Amygdala (tissue), 56 donors: ENCODE measurements at places on chromosomes 7 and 10.

GRCh38 chr7:142125256-142125955 lies 13.9 kb downstream of the MGAM2 start:
- no peak for DNase-seq

DNA sequence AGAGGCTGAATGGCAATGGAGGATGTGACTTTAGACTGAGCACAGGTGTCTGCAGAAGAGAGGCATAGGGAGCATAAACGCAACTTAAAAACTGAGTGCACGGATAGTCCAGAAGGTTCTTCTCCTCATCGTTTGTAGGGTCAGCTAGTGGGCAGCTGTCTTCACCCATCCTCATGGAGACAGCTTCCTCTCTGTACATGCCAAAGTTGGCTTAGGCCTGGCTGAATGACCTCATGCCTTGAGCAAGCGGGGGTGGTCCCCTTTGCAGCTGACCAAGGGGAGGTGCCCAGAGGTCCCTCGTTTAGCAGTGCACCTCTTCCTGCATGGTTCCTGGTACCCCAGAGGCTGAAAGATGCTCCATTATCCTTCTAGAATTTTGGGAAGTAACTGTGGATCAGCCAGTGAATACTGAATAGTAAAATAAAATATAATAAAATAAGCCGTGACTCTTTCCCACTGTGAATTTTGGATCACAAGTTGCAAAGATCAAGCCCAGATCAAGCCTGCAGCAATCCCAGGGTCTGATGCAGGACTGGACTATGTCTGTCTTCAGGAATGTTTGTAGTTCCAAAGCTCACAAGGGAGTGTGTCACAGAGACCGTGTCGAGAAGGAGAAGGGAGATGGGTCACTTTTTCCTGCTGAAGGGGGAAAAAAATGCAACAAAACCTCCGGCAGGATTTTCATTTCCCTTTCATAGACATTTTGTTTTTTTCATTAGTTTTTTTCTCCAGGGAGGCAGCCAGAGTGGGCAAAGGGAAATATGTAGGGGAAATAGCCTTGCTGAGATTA lies 295.3 kb upstream of the MKI67 start:
- DNase-seq, result no peak

- no peak for DNase-seq
Observed at GRCh38 chr10:15486404-15486803, 115.3 kb upstream of the FAM171A1 start.

GRCh38 chr10:71337219-71337701 lies 18.2 kb downstream of the SLC29A3 start:
- DNase-seq, result no peak

- no peak for DNase-seq
Observed at GRCh38 chr7:13991791-13992595, 2.5 kb upstream of the ETV1 start.

DNA sequence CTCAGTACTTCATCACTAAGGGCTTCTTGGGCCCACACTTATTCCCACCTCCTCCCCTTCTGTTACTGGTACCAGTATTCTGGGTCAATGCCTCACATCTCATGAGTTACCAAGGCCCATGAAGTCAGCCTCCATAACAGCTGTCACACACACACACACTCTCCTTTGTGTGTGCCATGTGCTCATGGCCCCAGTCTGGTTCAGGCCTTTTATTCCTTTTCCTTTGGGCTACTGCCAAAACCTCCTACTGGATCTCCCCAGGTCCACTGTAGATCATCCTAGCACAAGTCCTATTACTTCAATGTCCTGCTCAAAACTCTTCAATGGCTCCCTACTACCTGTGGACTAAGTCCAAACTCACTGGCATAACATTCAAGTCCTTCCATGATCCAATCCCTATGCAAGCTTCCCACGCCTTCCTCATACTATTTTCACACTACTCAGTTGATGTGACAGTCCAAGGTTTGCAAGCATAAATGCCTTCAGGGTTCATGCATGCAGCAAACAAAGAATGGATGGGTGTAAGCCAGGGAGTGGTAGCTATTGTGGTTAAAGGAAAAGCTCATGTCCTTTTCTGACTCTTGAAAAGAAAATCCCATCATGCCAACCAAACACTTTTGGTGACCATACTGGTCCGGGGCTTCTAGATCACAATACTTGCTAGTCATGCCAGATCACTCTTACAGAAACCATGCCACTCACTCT lies 68.1 kb downstream of the CCDC6 start:
- no peak for DNase-seq

DNA sequence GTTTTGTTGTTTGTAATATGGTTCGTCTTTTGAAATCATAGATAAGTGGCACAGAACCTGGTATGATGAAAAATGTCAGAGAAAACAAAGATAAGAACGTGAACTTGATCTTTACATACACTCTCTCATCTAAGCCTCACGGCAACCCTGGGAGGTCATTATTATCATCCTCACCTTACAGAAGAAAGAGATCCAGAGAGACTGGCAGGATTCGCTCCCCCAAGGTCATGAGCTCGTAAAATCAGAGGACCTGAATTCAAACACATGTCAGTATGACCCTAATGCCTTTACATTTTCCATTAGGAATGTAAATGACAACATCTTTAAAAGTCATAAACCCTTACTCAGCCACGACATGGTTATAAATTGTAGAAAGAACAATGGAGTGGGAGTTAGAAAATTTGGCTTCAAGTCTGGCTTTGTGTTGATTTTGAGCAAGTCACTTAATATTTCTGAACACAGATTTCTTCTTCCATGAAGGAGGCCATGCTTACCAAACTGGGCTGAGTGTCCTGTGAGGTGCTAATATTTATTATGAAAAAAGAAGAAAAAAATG lies 35.9 kb downstream of the HIPK2 start:
- no peak for DNase-seq

GRCh38 chr10:70561070-70561469 lies 41.5 kb downstream of the PRF1 start:
- no peak for DNase-seq

- no peak for DNase-seq
Observed at GRCh38 chr10:70549351-70549961, 53.1 kb downstream of the PRF1 start.

DNA sequence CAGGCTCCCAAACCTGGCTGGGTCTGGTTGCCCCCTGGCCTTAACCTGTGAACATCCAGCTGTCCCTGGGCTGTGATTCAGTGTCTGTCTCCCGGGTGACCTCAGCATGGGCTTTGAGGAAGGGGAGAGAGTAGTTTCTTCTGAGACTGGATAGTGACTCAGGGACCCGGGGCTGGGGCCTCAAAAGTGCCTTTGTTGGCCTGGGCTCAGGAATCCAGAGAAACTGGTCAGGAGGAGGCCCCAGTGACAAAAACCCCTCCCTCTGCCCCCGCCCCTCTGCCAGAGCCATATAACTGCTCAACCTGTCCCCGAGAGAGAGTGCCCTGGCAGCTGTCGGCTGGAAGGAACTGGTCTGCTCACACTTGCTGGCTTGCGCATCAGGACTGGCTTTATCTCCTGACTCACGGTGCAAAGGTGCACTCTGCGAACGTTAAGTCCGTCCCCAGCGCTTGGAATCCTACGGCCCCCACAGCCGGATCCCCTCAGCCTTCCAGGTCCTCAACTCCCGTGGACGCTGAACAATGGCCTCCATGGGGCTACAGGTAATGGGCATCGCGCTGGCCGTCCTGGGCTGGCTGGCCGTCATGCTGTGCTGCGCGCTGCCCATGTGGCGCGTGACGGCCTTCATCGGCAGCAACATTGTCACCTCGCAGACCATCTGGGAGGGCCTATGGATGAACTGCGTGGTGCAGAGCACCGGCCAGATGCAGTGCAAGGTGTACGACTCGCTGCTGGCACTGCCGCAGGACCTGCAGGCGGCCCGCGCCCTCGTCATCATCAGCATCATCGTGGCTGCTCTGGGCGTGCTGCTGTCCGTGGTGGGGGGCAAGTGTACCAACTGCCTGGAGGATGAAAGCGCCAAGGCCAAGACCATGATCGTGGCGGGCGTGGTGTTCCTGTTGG lies at the start of gene CLDN4:
Gene CLDN4 (plus strand): TSS at position 316 of the 903 bp plus-strand sequence. CDS start 206 bp downstream, at position 522.
- DNase-seq, result no peak

- DNase-seq, result no peak
Observed at GRCh38 chr7:151490456-151491105, 29.1 kb downstream of the RHEB start.

- no peak for DNase-seq
Observed at GRCh38 chr7:88269586-88269985, 37.1 kb downstream of the STEAP4 start.

DNA sequence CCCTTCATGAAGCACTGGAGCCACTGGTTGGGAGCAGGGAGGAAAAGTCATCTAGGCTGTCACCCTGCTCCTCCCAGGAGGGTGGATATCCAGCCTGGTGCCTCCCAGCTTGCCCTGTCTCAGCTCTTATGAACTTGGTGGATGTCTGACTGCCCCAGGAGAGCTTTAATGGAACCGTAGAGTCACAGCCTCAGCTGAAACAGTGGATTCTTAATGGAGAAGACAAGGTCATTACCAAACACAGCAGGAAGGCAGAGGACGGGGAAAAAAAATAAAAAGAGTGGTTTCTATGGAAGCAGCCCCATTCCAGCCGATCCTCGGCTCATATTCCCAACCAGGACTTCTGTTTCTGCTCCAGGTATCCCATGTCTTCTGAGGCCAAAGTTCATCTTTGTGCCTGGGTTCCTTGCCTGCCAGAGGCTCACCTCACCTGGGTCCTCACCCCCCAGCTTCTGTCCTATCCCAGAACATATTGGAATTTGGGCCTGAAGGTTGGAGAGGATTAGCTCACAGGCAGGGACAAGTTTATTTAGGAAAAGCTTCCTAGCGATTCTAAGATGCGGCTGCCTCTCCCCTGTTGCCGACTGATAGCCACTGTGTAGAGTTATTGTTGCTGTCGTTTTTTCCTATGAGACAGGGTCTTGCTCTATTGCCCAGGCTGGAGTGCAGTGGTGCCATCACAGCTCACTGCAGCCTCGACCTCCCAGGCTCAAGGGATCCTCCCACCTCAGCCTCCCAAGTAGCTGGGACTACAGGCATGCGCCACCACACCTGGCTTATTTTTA lies 15.6 kb downstream of the CCL26 start:
- no peak for DNase-seq

DNA sequence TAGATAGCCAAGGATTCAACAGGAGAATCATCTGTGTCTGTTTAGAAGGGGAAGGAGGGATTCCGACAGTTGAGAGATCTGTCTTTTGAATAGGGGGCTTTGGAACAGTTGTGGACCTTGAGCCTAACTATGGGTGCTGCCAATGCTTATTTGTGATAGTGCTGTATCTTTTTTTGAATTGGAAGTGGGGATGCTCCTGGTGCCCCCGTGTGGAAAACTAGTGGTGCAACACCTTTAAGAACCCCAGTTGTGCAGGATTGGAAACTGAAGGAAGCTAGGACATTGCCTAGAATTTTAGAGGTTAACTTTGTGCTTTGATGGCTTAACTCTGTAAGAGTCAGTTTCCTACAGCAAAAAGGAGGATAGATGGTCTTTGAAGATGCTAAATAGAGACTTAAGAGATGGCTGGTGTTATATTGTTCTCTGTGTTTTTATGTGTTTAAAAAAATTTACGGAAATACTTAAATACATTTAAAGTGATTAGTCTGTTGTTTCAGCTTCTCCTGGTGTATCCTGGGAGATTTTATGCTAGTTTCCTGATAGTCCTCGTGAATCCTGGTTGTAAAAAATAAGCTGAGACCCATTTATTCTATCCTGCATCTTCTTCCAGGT lies 69.3 kb downstream of the AP3M1 start:
- no peak for DNase-seq

DNA sequence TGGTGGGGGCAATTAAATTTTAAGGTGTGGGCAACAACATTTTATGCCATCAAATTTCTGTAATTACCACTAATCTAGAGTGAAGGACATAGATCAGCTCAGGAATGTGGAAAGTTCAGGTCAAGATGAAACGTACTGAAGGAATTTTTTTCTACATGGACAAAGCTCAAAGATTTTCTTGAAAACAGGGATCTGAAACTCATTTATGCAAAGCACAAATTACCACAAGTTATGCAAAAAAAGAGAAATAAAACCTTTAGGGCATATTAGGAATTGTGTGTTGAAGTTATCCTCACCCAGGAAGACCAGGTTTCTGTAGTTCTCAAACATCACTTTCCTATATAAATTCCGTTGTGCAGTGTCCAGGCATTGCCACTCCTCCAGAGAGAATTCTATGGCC lies 18.9 kb downstream of the ZNF680 start:
- DNase-seq, result no peak

DNA sequence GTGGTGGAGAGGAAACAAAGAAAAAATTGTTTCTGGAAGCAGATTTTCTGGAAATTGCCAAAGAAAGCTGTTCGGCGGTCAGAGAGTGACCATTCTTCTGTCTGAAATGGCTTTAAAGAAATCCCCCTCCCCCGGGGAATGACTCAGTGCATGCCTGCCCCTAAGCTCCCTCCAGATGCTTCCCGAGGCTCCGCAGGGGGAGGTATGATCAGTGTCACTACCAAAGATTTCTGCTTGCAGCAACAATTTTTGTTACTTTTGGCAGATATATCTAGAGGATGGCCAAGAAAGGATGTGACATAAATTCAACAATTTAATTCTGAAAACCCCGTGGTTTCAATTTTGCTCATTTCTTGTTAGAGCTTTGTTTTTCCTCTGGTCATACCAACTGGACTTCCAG lies 163.9 kb downstream of the JCAD start:
- no peak for DNase-seq

DNA sequence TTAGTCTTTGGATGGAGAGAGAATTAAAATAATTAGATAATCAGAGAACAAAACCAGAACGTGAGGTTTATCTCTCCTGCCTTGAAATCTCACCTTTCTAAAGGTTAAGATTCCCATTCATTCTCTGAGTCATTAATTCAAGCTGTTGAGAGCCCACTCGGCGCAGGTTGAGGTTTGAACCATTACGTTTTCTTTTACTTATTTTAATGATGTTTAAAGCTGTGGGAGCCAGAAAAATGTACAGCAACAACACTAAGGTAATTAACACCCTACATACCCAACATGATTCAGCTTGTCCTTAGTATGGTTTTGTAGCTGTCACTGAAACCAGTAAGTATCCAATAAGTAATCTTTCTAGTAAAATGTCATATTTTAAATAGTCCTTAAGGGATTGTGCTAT lies 153.0 kb upstream of the ANK3 start:
- no peak for DNase-seq

DNA sequence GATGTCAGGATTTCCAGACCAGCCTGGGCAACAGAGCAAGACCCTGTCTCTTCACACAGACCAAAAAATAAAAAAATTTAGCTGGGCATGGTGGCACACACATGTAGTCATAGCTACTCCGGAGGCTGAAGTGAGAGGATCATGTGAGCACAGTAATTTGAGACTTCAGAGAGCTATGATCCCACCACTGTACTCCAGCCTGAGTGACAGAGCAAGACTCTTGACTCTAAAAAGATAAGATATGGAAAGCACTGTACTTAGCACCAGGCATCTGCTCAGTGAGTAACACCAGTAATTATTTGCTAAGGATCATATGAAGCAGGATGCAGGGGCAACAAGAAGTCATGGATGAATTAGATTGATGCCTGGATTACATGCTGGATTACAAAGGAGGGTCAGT lies 128.8 kb downstream of the CALN1 start:
- no peak for DNase-seq

- no peak for DNase-seq
Observed at GRCh38 chr10:63052083-63052482, 81.0 kb upstream of the NRBF2 start.
